ENCODE measurements at places on chromosomes 6 and 20.
A peak's percentile ranks its signal among the peaks of the same experiment; 100 is the strongest.

DNA sequence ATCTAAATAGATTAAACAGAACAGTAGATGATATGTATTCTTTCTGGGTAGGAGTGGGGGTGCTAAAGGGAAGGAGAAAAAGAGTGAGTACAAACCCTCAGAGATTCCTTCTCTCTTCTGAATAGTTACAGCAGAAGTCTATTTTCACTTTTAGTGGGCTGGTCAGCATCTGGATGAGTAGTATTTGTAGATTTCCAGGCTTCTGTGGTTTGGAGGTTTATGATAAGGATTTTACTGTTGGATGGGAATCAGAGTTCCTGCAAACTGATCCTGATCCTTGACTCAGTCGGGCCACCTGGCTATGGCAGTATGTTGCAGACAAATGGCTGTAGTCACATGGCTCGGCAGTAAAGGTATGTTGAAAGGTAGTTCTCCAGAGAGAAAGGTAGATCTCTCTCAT is 84.3 kb upstream of the IFNGR1 start:
- DNase-seq: no peak

DNA sequence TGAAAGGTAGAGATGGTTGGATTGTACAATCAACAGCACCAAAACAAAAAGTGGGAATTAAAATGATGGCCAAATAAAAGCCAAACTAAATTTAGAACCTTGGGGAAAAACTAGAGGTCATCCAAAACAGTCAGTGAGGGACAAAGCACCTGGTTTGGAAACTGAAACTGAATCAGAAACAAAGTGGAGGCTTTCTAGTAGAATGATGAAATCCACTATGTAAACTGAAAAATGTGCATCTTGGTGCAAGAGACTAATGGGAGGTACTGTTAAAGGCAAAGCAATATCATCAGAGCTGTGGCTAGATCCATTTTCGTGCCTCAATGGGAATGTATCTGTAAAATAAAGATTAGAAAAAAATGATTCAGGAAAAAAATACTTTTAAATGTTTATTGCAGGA is 380.0 kb upstream of the GJE1 start:
- DNase-seq: no peak

- no peak for DNase-seq
Observed at GRCh38 chr6:1916334-1917070, 306.8 kb downstream of the FOXC1 start.

DNA sequence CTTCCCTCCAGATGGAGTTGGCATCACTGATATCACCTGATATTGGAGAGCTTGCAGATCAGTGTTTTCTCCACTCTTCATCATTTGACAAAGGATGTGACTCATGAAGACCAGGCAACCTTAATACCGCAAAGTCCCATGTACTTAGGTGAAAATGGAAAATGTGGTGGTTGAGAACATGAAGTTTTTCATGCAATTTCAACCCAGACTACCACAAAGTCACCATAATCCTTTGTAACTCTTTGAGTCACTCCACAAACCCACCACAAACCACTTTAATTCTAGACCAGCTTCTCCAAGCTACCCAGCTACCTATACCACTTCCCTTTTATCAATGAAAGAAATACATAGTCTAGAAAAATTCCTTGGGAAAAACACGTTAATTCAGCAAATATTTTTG is 7.1 kb downstream of the NHLRC1 start:
- DNase-seq: no peak

GRCh38 chr6:163419413-163420288 is 5.1 kb downstream of the QKI start:
- DNase-seq: no peak

GRCh38 chr6:40387871-40388264 is 199.3 kb downstream of the LRFN2 start:
- no peak for DNase-seq

- no peak for DNase-seq
Observed at GRCh38 chr6:52360601-52361413, 1.1 kb upstream of the PAQR8 start.

GRCh38 chr6:135228486-135228885 is 47.4 kb downstream of the MYB start:
- no peak for DNase-seq

GRCh38 chr6:169573883-169574282 is 127.9 kb downstream of the WDR27 start:
- no peak for DNase-seq

DNA sequence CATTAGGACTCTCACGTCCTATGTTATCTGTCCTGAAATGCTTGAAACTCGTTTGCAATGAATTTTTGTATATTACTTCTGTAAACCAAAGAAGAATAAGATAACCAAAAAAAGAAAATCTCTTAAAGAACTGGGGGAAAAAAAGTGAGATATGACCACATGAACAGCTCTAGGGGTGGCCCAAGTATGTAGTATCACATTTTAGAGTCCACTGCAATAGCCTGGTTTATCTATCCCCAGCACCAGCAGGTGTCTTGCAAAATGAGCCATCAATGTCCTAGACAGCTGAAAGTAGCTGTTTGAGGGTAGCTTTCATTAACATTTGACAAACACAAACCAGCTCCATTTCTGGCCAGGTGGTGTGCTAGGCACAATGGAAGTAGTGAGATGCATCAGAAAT is 102.8 kb downstream of the PXDC1 start:
- no peak for DNase-seq

- no peak for DNase-seq
Observed at GRCh38 chr6:139144490-139145085, 9.7 kb downstream of the HECA start.

DNA sequence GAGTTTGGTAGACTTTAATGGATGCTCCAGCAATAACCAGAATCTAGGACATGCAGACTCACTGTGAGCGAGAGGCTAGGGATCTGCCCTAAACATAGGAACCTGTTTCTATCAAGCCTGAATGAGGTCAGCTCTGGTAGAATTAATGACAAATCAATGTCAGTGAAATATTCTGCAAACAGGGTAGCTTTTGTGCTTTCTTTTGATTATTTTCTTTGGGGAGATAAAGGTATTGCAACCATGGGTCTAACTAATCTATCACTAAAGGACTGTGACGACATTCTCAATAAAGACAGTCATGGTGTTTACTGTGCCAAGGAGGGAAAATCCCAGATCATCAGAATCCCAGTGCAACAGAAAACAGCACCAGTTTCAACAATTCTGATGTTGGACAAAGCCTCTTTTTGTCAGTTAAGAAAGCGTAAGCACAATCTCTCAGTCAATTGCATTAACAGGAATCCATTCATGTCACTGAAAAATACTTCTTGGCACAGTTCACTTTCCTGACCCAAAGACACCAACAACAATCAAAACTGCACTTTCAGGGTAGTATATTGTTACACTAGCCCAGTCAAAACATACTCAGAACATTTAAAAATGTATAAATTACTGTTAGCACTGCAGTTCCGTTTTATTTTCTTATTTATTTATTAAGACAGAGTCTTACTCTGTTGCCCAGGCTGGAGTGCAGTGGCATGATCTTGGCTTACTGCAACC is 36.8 kb upstream of the SMIM29 start:
- no peak for DNase-seq

- no peak for DNase-seq
Observed at GRCh38 chr6:47032974-47033765, 9.0 kb downstream of the ADGRF1 start.

DNA sequence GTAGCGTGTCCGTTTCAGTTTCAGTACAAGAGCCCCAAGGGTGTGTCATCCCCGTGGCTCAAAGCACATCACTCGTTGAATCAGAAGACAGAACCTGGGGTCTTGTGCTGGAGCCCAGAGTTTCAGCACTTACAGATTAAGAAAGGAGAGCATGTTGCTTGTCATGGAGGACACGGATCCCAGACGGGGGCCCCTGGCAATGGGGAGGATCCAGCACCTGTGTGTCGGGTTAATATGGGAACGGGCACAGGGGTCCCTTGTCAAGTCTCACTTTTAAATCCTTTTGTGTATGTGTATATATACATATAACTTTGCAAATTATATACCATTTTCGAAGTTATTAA is 23.4 kb downstream of the THBS2 start:
- no peak for DNase-seq

- no peak for DNase-seq
Observed at GRCh38 chr20:62350098-62350628, 16.9 kb downstream of the LAMA5 start.

- no peak for DNase-seq
Observed at GRCh38 chr6:161137839-161138542, 135.9 kb downstream of the AGPAT4 start.

- no peak for DNase-seq
Observed at GRCh38 chr20:33671573-33672288, 2.5 kb downstream of the NECAB3 start.

DNA sequence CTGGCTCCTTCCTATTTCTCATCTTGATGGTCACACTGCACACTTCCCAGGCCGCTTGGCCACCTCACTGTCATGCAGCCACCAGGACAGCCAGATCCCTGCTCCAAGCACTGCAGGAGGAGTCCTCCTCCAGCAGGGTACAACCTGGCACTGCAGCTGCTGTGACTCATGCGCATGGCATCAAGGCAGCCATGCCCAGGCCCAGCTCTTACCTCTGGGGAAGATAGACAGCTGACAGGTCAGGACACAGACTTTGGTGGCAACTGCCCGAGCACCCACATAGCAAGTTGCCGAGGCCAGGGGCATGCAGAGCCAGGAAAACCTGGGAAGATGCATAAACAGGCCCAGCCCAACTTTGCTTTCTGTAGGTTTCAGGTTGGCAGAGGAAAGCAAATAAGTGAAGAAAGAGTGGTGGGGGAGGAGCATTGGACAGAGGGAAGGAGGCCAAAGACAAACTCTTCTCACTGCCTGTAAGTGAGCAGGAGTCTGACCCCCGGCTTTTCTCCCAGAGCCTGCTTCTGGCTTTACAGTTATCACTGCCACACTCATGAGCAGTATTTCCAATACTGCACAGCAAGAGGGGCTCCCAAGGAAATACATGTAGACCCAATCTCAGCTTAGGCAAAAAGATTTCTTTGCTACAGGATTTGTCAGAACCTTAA is 38.8 kb downstream of the SLC22A3 start:
- no peak for DNase-seq

DNA sequence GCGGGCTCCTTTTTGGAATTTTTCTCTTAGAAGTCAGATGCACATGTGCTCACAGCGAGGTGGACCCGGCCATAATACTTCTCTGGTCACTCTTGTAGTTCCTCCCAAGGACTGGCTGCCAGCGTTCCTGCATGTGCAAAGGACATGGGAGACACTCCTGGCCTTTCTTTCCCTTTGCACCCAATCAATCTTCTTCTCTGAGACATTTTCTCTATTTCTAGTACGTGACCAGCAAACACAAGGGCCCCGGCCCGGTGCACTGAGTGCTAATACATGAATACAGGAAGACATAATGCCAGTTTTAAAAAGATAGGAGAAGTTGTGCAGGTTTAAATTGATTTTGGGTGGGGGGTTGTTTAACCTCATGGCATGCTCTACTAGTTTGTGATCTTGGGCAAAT is 233.6 kb downstream of the SMOC2 start:
- DNase-seq: no peak

- peak; percentile 82 for DNase-seq
Observed at GRCh38 chr6:124076336-124077048, 272.8 kb downstream of the NKAIN2 start.

- no peak for DNase-seq
Observed at GRCh38 chr6:1267057-1267732, 44.7 kb upstream of the FOXQ1 start.

- peak; percentile 2 for DNase-seq
Observed at GRCh38 chr6:157597461-157598312, 216.7 kb downstream of the ZDHHC14 start.

DNA sequence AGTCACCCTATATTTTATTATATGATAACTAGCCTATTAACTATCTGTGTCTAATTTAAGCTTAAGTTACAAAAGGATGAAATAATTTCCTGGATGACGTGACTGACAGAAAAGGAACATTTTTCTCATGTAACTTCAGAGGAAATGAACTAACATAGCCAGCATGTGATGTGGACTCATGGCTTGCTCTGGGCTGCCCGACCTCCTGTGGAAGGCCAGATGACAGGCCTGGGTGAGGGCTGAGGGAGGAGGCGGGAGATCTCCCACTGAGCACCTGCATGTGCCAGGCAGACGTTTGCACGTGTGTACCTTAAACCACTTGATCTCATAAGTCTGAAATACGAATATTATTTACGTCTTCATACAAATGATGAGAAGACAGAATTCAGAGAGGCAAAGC is 321.1 kb downstream of the SYNE1 start:
- DNase-seq: no peak

- no peak for DNase-seq
Observed at GRCh38 chr6:111840803-111841202, 32.4 kb downstream of the FYN start.

- peak; percentile 17 for DNase-seq
Observed at GRCh38 chr20:22312744-22313346, 271.5 kb downstream of the FOXA2 start.

- no peak for DNase-seq
Observed at GRCh38 chr20:46307999-46308257, 370 bp downstream of the CDH22 start.

GRCh38 chr20:4973330-4974097 is 27.8 kb downstream of the SLC23A2 start:
- DNase-seq: no peak

- no peak for DNase-seq
Observed at GRCh38 chr6:157364705-157365104, 16.3 kb upstream of the ZDHHC14 start.

GRCh38 chr20:59484228-59484627 is 120.1 kb upstream of the PHACTR3 start:
- DNase-seq: no peak

- no peak for DNase-seq
Observed at GRCh38 chr6:90478278-90478677, 108.6 kb downstream of the MAP3K7 start.

DNA sequence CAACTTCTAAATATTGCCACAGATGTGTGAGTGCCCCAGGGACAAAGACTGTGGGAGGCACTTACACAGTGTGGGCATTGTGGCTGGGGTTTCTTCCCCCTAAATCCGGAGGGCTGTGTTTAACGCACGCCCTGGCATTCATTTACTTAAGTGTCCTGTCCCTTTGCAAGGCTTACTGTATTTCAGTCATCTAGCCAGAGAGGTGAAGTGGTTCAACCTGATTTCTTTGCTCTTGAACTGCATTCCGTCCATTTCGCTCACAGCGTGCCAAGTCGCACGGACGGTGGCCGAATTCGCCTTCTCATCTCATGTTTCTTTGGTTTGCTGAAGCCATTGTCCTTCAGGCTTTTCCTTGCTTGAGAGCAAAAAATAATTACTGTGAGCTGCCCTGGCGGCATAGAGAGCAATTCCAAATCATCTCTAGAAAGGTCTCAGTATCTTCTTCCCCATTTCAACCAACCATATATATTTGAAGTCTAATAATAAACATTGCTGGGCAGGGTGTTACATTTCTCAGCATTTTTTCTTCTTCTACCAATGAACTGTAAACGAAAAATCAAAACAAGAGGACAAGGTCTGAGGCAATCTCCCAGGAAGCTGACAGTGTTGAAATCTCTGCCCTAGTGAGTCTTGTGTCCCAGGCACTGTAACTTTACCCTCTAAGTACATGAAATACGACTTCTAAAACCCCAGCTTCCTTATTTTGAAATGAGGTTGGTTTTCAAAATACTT is 16.9 kb downstream of the SYTL3 start:
- no peak for DNase-seq

All from NCI-H2081 (cell line).